ENCODE measurements at places on chromosomes 1 and 21.

DNA sequence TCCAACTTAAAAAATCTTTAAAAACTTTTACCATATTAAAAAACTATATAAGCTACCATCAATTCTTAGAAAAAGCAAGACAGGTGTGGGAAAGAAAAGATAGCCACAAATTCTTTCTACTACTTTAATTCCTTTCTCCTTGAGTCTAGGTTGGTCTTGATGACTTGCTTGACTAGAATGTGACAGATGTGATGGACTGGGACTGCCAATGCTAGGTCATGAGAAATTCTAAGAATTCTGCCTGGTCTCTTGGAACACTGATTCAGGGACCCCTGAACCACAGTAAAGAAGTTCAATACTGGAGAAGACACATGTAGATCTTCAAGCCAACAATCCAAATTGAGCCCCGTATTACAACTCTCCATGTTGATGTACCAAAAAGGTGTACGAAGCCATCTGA is 326.6 kb upstream of the B3GALT2 start:
- DNase-seq = no peak

GRCh38 chr21:31915566-31915965 is 42.7 kb downstream of the HUNK start:
- no peak for DNase-seq

DNA sequence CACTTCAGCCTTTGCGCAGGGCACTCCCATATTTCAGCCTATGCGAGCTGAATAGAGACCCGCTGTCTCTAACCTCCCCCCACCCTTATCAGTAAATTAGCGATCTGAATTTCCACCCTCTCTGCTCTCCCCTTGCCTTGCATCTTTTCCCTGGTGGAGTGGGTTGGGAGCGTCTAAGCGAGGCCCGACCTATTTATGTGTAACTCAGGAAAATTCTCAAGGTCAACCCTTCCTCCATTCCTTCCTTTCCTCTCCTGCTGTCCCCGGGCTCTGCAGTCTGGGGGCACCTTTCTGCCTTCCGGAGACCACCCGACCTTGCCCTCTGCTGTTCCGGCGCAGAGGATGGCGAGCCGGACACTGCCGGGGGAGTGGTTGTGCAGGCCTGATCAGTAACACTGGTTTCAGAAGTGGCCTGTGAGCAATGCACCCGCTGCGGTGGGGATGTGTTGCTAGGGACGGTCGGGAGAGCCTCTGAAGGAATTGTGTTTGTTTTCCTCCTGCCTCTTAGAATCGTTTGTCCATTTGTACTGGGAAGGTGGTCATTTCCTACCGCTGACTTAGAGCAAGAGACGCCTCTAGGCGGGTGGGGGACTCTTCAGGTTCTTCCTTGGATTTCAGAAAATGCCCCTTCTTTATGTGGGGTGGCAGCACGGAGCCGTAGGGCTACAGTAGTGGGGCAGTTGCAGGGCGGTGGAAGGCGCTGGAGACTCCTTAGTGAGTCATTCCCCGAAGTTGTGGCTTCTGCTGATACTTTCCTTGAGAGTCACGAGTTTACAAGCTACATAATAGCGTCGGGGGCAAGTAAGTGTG is 513 bp downstream of the MGST3 start:
- no peak for DNase-seq

- peak; percentile 45 for DNase-seq
These were observed 504 bp downstream of the SCCPDH start for GRCh38 chr1:246724731-246725095.

DNA sequence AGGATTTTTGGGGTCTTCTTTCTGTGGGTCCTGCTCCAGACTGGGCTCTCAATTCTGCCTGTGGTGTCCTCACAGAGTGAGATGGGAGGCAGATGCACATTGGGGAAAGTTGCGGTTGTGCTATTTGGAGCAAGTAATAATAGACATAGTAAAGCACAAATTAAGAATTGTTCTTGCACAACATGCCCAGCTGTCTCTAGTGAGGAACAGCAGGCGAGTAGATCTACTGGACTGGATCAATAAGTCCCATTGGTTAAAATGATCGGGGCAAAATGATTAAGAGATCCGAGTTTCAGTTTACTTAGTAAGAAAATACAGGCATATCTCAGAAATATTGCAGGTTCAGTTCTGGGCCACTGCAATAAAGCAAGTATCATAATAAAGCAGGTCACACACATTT is 448.3 kb upstream of the PROX1 start:
- DNase-seq = no peak

GRCh38 chr1:35443768-35444518 is 113.3 kb downstream of the KIAA0319L start:
- DNase-seq = no peak
